Stimulated activated CD4-positive, alpha-beta T cell treated with anti-CD3 and anti-CD28 coated beads, TNF-alpha, amount 100 ng/mL, for 48 hours (primary cell): ENCODE measurements at places on chromosomes 3 and 15.

GRCh38 chr3:72998466-72998865 lies 1.9 kb downstream of the PPP4R2 start:
- DNase-seq = no peak

DNA sequence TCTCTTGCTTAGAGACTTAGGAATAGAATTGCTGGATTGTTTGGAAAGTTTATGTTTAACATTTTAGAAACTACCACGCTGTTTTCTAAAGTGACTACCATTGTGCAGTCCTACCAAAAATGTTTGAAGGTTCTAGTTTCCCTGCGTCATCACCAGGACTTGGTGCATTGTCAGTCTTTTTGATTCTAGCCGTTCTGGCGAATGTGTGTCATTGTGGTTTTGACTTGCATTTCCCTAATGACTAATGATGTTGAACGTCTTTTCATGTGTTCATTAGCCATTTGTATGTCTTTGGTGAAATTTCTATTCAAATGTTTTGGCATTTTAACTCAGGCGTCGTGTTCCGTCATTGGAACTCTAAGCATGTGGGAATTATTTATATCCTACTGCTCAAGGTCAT lies 58.0 kb downstream of the CHD2 start:
- DNase-seq = peak; percentile 40

- no peak for DNase-seq
Measured at GRCh38 chr15:63073497-63074172, 31.1 kb downstream of the TPM1 start.

DNA sequence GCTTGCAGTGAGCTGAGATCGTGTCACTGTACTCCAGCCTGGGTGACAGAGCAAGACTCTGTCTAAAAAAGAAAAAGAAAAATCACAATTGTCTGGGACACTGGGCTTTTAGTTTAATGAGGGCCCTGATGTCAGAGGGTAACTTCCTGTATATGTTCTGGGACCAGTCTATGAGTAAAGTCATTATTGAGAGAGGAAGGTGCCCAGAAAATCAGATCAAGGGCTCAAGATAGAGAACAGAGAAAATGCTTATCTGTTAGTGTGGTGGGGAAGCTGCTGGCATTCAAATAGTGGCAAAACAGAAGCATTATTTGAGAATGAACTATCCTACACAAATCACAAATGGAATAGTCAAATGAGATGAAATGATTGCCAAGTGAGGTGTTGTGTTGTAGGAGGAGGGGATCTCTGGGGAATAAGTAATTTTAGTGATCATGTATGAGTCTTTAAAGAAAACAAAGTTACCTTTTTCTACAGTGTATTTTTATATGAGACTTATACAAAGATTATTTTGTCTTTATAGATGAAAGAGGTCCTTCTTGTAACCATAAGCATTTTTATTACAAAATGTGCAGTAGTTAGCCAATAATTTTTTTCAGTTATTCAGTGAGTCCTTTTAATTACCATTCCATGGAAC lies 13.4 kb downstream of the ARIH2 start:
- DNase-seq = no peak

DNA sequence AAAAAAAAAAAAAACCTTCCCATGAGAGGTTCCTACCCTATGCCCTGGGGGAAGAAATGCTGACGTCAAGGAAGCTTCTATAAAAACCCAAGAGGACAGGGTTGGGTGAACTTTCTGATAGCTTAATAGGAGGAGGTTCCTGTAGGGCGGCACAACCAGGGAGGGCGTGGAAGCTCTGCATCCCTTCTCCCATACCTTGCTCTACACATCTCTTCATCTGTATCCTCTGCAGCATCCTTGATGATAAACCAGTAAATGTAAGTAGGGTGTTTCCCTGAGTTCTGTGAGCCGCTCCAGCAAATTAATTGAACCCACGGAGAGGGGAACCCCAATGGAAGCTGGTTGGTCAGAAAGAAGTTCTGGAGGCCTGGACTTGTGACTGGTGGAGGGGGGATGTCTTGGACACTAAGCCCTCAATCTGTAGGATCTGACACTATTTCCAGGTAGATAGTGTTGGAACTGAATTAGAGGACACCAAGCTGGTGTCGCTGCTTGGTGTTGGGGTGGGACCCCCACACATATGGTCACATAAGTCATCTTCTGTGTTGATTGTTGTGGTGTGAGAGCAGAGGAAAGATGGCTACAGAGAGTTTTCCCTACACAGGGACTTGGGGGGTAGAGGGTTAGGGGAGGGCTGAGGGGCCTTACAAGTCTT lies 91.5 kb downstream of the ST6GAL1 start:
- DNase-seq = no peak

GRCh38 chr3:175457301-175457700 lies 598.2 kb downstream of the NAALADL2 start:
- no peak for DNase-seq

- no peak for DNase-seq
Measured at GRCh38 chr3:63896332-63897030, 15.7 kb downstream of the SCAANT1 start.

DNA sequence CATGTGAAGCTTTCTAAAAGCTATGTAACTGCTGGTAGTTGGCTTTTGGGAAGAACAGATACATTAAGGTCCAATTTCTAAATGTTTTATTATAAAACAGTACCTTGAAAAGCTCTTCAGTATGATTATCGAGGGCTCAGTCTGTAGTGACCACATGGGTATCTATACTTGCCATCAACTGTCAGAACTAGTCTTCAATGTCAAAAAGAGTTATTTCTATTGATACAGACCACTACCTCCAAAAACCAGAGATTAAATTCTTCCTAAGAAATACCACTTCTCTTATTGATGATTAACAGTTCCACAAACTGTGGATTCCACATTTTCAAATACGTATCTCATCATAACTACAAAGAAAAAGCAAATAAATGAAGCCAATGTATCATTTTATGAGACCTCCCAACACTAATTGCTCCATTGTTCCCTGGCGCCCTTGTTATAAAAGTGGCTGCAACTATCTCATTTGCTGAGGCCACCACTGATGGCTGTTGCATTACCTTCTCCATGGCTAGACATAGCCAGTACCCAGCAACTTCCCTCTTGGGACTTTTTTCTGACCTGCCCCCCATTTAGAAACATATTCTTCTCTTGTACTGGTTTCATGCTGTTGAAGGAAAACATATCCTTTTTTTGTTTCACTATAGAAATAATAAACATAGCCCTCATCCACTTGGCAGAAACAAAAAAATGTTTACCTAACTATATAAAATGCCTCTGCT lies 33.9 kb upstream of the MBNL1 start:
- DNase-seq = no peak

DNA sequence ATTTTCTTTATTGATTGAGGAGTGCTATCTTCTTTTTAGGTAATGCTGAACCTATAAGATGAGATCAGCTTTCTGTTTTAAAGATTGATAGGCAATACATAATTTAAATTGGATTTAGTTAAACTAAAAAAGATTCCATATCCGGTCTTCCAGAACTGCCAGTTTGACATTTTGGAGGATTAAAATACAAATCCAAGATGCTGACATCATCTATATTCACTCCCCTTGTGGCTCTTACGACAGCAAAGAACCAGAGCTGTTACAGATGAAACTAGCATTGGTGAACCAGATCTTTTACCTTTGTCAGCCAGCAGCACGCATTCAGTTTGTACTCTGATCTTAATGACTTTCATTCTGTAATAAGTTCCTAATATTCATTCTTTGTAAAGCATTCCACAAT lies 218.7 kb downstream of the ZIC4 start:
- no peak for DNase-seq

- DNase-seq = no peak
Measured at GRCh38 chr3:36540888-36541518, 160.7 kb downstream of the STAC start.

DNA sequence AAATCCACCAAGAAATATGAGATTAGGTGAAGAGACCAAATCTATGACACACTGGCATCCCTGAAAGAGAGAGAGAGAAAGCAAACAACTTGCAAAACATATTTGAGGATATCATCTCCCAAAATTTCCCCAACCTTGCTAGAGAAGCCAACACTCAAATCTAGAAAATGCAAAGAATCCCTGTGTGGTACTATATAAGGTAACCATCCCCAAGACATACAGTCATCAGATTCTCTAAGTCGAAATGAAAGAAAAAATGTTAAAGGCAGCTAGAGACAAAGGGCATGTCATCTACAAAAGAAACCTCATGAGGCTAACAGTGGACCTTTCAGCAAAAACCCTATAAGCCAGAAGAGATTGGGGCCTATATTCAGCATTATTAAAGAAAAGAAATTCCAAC lies 622.1 kb upstream of the LMCD1 start:
- no peak for DNase-seq

GRCh38 chr15:41269887-41270286 lies 38.8 kb downstream of the CHP1 start:
- DNase-seq = no peak

GRCh38 chr3:177906126-177906511 lies 630.1 kb upstream of the KCNMB2 start:
- DNase-seq = no peak

DNA sequence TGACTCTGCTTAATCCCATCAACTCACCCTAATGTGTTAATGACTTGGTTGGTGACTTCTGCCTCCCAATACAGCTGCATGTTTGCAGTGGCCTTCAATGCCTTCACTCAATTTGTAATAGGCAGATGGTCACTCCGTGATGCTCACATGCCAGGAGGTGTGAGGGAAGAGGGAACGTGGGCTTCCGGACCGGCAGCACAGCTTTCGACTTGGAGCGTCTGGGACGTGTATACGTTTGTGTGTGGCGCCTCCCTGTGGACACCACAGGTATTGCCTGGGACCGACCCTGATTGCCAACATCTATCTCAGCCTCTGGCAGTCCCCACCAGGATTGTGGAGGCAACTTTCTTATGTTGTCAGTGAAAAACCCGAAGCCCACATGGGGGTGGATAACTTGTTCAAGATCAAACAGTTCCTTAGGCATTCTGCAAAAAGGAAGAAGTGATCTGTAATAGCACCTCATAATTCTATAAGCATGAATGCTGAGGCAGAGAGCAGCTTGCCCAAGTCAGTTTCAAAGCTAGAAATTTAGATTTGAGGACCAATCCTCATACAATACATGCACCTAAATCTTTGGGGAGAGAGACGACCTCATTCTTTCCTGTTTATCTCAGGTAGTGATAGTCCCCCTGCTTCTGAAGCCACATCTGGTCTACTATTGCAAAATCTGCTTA lies 16.9 kb downstream of the MRPL46 start:
- peak; percentile 67 for DNase-seq

DNA sequence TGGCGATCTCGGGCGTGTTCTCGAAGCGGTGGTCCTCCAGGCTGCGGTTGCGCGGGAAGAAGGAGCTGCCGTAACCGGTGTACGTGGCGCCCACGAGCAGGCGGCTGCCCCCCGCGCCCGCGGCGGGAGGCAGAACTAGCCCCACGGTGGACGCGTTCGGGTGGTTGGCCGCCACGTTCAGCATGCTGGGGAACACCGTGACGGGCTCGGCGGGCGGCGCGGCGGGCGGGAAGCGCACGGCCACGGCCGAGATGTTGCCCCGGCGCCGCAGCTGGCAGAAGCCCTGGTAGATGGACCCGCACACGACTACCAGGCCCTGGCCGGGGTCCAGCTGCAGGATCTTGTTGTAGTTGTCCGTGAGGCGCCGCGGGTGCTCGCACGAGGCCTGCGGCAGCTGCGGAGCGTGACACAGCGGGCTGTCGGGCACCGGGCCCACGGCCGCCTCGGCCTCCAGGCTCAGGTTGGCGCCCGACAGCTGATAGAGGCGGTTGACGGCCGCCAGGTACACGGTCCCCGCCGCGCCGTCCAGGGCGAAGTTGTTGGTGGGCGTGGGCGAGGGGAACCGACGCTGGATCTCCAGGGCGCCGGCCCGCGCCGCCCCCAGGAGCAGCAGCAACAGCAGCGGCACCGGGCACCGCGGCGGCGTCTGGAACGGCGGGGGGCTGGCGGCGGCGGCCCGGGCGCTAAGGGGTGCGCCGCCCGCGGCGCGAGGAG lies 397 bp downstream of the PLXND1 start:
- DNase-seq = no peak

DNA sequence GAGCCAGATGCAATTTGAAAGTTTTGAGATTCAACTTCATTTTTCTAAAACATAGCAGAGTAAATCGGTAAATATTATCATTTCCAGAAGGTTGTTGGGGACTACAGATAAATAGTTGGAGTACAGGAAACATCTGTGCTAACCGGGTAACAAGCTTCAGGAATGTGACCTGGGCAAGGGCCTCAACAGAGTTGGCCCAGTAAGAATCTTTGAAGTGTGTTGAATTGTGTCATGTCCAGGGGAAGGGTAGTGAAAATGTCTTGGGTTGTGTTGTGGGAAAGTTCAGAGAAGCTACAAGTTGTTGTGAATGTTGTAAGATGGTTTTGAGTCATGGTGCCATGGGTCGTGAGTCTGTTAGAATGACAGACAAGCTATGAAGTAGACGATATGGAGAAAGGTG lies 35.7 kb downstream of the SQOR start:
- DNase-seq = no peak

DNA sequence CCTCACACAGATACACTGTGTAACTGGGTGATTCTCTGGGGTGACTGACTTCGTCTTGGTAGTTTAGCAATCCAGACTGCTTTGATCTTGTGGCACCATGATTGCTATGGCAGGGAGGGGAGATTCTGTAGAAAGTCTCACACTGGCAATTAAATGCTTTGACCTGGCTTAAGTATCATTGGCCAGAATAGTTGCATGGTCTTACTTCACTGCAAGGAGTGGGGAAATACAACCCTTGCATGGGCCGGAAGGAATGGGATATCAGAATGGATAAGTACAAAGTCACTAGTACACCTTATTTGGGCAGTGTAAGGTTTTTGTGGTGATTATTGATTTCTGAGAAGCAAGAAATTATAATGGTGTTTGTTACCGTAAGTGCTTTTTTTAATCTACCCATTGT lies 153.8 kb downstream of the UBE2E2 start:
- DNase-seq = no peak

- DNase-seq = no peak
Measured at GRCh38 chr3:193132964-193133363, 108.1 kb upstream of the PLAAT1 start.

DNA sequence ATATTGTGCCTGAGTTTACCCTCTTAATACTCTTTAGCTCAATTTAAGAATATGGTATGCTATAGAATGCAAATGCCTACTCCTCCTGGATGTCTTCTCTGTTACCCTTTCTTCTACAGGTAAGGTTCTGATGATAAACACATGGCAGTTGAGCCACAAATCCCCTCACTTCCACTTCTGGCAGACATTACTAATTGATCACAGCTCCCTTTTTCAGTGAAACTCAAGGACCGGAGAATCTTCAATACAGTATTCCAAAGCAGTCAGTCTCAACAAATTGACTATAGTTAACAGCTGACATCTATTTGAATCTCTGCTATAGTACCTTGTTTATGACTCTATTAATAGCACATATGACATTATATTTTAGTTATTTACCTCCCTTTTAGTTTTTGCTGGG lies 232.1 kb upstream of the ADAMTS9 start:
- no peak for DNase-seq

DNA sequence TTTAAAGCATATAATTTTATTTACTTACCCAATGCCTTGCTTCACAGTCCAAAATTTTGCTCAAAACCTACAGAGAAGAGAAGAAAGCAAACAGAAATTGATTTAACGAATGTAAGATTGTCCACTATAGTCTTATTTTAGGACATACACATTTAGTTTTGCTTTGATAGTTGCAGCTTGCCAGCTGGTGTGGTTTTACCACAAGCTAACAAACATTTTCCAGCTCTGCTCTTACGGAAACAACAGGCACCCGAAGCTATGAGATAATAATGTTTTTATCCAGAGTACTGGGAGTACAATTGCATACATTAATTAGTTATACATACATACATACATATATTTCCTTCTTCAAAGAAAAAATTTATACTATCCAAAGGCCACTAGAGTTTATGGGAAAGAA lies 10.4 kb downstream of the BCL6 start:
- DNase-seq = no peak

- peak; percentile 37 for DNase-seq
Measured at GRCh38 chr3:13414040-13414729, 5.9 kb downstream of the NUP210 start.
